ENCODE measurements at places on chromosomes 11 and 22.

- DNase-seq: no peak
Measured at GRCh38 chr11:90698238-90698637, 475.4 kb upstream of the CHORDC1 start.

- no peak for DNase-seq
Measured at GRCh38 chr22:37627121-37627520, 12.3 kb upstream of the SH3BP1 start.

- DNase-seq: no peak
Measured at GRCh38 chr22:49299821-49300231, 527.8 kb downstream of the BRD1 start.

DNA sequence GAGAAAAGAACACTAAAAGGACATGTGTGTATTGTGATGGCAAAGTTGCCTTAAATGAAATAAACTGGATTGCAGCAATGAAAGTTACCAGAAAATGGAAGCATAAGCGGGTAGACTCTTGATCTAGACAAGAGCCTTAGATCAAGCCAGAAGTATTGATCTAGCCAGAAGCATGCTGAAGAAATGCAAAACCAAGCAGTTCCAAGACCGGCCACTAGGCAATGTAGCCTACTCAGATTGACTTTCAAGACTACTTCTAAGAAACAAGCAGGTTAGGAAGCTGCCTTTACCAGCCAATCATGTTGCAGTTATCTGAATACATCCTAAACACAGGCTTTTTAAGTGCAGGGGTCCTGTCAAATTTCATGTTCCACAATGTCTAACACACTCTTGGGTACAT is 54.6 kb downstream of the KCNA4 start:
- peak; percentile 44 for DNase-seq

GRCh38 chr11:100340466-100341319 is 346.4 kb upstream of the ARHGAP42 start:
- DNase-seq: no peak

- no peak for DNase-seq
Measured at GRCh38 chr22:43050995-43051394, 36.0 kb upstream of the PACSIN2 start.

- DNase-seq: no peak
Measured at GRCh38 chr11:61024938-61025820, 53.7 kb downstream of the CD6 start.
